NCI-H2171 treated with DMSO at 0.1 percent for 48 hours (cell line): ENCODE measurements at places on chromosomes 3 and 15.

- DNase-seq, result no peak
Measured at GRCh38 chr3:128320551-128321340, 145.9 kb downstream of the DNAJB8 start.

GRCh38 chr3:55486101-55486856 is 827 bp downstream of the WNT5A start:
- DNase-seq, result peak; percentile 17

- DNase-seq, result no peak
Measured at GRCh38 chr3:165404357-165405027, 208.3 kb upstream of the SLITRK3 start.

- DNase-seq, result no peak
Measured at GRCh38 chr15:33807665-33808064, 160.6 kb upstream of the CHRM5 start.

GRCh38 chr3:86978111-86978551 is 12.8 kb downstream of the VGLL3 start:
- no peak for DNase-seq

- DNase-seq, result no peak
Measured at GRCh38 chr3:119831022-119831421, 49.1 kb downstream of the NR1I2 start.

DNA sequence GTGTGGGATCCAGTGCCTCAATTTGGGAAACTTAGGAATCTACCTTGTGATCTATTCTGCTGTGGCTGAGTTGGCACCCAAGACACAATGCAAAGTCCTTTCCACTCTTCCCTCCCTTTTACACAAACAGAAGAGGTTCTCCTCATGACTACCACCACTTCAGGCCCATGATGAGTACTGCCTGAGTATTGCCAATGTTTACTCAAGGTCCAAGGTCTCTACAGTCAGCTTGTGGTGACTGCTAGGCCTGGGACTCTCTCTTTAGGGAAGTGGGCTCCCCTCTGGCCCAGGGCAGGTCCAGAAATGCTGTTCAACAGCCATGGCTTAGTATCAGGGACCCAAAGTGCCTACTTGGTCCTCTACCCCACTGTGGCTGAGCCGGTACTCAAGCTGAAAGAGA is 56.8 kb upstream of the PEX5L start:
- DNase-seq, result no peak

DNA sequence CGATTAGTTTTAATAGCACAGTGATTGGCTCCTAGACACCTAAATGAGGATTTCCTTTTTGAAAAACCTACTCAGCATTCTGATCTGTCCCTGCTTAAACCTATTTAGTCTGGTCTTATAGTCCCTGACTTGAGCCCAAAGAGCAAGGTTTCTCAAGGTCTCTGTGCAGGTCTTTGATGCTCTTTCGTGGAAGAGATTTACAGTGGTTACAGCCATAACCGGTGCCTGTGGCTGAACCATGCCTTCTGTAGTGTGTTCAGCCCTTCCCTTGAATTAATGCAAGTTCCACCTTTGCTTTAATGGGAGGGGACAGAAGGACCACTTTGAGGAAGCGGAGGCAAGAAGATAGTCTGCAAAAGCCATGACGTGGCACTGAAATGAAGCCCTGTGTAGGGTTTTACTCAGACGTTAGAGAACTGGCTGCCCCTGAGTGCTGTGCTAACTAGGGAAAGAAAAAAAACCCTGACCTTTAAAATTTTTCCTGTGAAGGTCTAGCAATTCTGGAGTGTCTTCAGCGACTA is 43.0 kb downstream of the ZBTB38 start:
- no peak for DNase-seq

DNA sequence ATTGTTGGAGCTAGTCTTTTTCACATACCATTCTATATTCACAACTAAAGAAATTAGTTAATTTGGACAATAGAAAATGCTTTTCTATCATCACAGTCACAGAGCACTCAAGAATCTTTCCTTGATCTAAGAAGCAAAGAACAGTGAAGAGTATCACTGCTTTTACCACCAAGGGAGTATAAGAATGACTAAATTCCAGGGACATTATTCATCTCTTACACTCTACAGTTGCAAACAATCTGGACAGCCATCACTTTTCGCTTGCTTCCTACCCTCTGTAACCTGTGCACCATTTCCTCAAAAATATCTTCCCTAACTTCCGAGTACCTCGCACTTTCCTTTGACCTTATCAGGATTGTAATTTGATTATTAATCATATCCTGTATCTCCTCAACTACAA is 359.5 kb upstream of the TMCO5A start:
- DNase-seq, result no peak

DNA sequence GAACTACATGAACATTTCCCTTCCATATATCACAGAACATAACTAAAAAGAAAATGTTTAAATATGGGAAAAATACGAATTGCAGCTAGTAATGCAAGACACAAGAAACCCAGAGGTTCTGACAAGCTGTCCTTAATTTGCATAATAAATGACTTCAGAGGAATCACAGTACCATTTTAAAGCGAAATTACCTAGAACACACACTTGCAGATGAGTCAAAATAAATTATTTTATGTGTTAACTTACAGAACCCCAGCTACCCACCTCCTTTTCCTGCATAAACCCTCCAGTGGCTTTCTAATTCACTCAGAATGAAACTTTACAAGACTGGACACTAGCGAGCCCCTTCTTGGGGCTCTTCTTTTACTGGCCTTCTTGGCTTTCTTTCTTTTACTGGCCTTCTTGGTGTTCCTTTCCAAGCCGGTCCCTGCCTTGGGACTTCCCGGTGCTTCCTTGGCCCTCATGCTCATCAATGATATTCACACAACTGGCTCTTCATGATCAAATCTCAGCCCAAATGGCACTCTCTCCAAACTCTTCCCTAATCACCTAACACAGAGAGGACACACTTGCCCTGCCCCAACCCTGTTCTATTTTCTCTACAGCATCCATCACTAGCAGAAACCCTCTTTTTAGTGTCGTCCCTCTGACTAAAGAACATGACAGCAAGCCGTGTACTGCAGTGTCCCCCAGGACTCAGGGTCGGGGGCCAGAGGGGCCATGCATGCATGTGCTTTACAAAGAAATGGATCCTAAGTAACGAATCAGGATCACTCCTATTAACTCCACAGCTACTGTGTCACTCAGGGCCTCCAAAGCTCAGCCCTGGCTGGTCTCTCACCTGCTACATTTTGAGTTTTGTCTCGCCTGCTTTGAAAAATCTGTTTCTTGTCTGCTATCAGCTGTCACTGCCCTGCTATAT is 4.8 kb downstream of the CHSY1 start:
- DNase-seq, result no peak

- DNase-seq, result no peak
Measured at GRCh38 chr15:65411465-65412071, 11.2 kb downstream of the IGDCC4 start.

DNA sequence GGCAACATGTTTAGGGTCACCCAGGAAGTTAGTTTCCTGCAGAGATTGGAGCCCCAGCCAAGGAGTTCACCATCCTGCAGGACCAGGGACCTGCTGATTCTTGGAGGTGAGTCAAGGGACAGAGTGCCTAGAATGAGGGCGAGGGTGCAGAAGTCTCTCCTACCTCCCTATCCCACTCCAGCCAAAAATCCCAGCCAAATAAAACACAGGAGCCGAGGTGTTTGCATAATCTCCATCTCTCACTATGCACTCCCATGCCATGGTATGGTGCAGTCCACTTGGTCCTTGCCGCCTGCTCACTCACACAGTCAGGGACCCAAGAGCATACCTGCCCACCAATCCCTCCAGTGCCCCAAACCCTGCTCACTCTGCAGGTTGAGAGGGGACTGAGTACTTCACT is 294.2 kb downstream of the UACA start:
- DNase-seq, result no peak

DNA sequence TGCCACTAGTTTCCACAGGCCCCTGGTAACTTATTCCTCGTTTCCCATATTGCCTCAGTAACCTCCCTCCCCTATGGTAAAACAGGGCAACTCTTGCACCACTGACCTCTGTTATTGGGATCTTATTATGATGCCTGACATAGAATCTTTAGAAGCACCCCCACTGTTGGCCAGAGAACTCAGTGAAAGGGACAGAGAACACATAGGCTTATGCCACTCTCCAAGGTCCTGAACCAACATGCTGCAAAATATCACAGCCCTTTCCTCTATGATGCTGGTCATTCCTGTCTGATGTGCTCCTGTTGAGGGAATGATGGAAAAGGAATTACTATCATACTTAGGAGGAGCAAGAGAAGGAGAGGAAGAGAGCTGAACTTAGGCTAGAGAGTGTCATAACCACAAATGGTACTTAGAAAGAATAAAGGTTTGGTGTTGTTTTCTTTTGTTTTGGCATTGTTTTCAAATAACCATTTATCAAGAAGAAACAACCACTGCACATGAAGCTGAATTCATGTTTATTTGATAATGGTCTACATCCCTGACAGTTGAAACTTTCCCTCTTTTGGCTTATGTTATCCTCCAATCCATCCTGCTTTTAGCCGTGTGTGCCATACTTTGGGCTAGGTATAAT is 330.2 kb downstream of the EPHB1 start:
- no peak for DNase-seq

GRCh38 chr15:25236143-25236860 is 202.5 kb downstream of the UBE3A start:
- DNase-seq, result no peak

GRCh38 chr15:65833501-65834205 is 35.6 kb upstream of the RAB11A start:
- peak; percentile 80 for DNase-seq

DNA sequence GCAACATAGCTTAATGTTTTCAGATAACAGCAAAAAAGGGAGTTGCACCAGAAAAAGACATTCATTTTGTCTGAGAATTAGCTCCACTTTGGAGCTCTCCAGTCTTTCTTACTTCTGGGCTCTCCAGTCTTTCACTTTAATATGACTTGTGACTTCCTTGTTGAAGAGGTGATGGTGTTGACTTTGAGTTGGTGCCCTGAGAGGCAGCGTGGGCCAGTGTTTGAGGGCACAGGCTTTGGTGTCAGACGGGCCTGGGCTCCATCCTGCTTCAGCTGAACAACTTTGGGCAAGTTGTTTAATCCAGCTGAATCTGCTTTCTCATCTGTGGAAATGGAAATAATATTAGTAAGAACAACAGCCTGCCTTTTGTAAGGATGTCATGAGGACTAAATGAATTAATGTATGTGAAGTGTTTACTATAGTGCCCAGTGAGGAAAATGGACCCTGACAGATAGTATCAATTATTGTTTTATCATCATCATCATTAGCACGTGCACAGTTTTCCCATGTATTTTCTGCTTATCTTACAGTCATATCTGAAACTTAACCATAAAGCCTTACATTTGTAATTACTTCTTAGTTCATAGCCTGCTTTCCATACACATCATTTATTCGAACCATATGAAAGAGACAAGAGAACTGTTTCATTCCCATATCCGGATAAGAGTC is 108.4 kb downstream of the PDE8A start:
- DNase-seq, result no peak

DNA sequence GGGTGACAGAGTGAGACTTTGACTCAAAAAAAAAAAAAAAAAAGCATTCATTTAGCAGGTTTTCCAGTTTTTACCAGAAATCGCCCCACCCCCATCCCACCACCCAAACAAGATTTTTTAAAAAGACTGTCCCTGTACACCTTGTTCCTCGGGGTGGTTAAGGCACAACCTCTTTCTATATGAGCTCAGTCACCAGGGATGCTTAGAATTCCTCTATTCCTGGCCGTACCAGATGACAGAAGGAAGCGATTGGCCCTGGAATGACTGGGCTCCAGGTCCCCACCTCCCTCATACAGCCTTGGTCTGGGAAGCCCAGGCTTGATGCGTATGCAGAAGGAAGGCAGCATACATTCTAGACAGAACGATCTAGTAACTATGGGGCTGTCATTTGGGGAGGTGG is 25.6 kb downstream of the IDH2 start:
- no peak for DNase-seq

DNA sequence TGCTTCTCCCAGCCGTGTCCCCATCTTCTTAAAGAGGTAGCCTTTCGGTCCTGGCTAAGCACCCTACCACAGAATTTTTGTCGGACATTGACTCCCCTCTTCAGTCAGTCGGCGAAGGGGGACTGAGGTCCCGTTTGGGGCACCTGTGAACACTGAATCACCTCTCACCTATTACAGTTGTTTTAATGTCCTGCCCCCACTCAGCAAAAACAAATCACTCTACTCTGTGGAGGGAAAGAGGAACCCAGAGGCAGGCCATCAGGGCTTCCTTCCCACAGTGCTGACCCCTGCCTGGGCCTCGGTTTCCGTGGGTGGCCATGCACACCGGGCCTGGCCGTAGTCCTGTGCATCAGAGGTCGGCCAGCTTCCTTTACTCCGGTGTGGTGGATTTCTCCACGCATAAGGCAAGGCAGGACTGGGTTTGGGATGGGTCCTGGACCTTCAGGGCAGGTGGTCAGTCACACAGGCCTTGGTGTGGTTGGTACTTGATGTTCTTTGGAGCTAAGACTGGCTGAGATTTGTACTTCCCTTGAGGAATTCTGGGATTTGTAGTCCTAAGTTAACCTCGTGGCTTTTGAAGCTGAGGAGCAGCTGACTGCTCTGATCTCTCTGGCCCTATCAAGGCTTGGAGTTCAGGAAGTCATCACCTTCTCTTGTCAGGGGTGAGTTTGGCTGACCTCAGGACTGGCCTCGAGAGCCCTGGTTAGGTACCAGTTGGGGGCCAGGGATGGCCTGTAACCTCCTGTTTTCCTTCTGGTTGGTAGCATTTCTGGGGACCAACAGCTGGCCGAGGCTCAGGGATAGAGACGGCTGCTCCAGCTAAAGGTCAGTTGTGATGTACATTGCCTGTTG is 627 bp upstream of the FAM131A start:
- peak; percentile 64 for DNase-seq

GRCh38 chr3:156728267-156728985 is 54.0 kb downstream of the TIPARP start:
- peak; percentile 57 for DNase-seq

- DNase-seq, result no peak
Measured at GRCh38 chr15:34591306-34591705, 7.9 kb upstream of the GOLGA8B start.

GRCh38 chr15:89648106-89649012 is 6.9 kb downstream of the KIF7 start:
- no peak for DNase-seq

DNA sequence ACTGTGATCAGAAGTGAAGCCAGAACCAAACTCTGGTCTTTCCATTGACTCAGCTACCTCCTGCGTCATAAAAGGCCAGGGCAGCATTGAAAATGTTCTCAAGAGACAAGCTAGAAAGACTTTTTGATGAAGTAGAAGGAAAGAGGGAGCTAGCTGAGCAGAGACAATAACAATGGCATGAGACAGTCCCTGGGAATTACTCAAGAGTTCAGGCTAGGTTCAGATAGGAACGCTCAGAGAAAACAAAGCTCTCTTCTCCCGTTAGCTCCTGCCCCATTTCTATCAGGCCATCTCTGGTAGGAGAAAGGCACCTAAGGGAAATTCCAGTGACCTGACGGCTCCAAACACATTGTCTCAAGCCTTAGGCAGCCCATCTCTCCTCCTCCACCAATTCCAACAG is 7.0 kb upstream of the OXTR start:
- no peak for DNase-seq
